ENCODE measurements at places on chromosomes 3 and 15. TPM values are rescaled to one million over a fixed set of nuclear protein-coding genes. Genes with fewer than 3 reads are reported as not detected.

Gene ATP13A5
- total RNA-seq = not detected

Gene AHSG
- total RNA-seq = 237 TPM

Gene CYP19A1
- total RNA-seq = 0.77 TPM

Gene RBP2
- 28.0 TPM for total RNA-seq

Gene DNAJB8
- not detected for total RNA-seq

DNA sequence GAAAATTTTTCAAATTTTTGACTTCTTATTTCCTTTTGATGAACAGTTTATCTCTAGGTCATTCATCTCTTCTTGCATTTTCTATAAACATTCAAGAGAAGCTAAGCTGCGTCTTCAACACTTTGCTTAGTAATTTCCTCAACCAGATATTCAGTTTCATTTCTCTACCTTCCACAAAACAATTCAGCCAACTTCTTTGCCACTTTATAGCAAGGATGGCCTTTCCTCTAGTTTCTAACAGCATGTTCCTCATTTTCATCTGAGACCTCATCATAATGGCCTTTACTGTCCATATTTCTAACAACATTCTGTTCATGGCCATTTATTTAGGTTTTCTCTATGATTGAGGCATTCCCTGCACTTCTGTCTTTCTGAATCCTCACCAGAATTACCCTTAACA lies 90.0 kb downstream of the ARIH1 start:
- H3K4me1 ChIP-seq = no peaks in the 10 kb centered on the region
- H3K36me3 ChIP-seq = no peaks in the 10 kb centered on the region
- no peak overlapping the region for H3K27ac ChIP-seq
- no peak for DNase-seq
- no peak overlapping the region for H3K4me3 ChIP-seq
- H3K27me3 ChIP-seq = no peaks in the 10 kb centered on the region

GRCh38 chr3:24195504-24196230 lies 250.6 kb downstream of the NR1D2 start:
- no peak for DNase-seq
- H3K4me3 ChIP-seq = no peak overlapping the region

- no peak for DNase-seq
- no peak overlapping the region for H3K27ac ChIP-seq
- H3K27me3 ChIP-seq = no peaks in the 10 kb centered on the region
- H3K4me3 ChIP-seq = no peak overlapping the region
- H3K36me3 ChIP-seq = no peaks in the 10 kb centered on the region
Observed at GRCh38 chr15:45618813-45619212, 16.0 kb upstream of the SQOR start.

DNA sequence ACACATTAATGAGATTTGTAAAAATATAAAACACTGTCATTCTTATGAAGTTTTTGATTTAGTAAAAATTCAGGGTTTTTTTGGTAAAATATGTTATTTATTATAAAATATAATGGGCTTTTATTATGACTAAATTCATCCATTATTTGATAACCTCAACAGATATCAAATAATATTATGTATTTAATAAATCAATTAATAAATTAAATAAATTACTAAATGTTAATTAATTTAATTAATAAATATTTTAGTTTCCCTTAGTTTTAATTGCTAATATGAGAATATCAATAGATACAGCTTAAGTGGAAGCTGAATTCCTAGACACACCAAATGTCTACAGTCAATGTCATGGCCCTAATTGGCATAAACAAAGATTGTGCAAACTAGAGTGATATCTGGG lies 82.3 kb upstream of the DGKG start:
- no peak overlapping the region for H3K27ac ChIP-seq
- H3K4me3 ChIP-seq = no peak overlapping the region
- no peaks in the 10 kb centered on the region for H3K27me3 ChIP-seq
- no peaks in the 10 kb centered on the region for H3K36me3 ChIP-seq

DNA sequence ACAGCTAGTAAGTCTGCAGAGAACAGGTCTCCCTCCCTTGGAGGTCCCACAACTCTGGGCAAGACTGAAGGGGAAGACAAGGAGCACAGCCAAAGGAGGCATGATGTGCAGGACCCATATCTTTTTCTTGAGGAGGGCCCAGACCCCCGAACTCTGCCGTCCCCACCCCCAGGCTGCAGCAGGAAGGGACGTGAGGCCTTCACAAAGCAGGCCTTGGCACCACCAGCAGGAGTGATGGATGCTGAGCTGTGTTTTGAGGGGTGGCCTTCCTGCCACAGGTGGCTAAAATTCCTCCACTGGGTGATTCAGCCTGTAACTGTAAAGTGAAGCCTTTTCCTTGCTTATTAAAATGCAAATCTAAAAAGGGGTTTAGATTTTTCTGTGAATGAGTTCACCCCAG lies 8.6 kb downstream of the PLA2G4D start:
- DNase-seq = no peak
- H3K4me3 ChIP-seq = no peak overlapping the region
- no peak overlapping the region for H3K27ac ChIP-seq
- H3K36me3 ChIP-seq = no peaks in the 10 kb centered on the region

GRCh38 chr15:71627604-71628003 lies 182.8 kb upstream of the NR2E3 start:
- no peak overlapping the region for H3K4me3 ChIP-seq
- no peak overlapping the region for H3K27ac ChIP-seq
- H3K27me3 ChIP-seq = no peaks in the 10 kb centered on the region

DNA sequence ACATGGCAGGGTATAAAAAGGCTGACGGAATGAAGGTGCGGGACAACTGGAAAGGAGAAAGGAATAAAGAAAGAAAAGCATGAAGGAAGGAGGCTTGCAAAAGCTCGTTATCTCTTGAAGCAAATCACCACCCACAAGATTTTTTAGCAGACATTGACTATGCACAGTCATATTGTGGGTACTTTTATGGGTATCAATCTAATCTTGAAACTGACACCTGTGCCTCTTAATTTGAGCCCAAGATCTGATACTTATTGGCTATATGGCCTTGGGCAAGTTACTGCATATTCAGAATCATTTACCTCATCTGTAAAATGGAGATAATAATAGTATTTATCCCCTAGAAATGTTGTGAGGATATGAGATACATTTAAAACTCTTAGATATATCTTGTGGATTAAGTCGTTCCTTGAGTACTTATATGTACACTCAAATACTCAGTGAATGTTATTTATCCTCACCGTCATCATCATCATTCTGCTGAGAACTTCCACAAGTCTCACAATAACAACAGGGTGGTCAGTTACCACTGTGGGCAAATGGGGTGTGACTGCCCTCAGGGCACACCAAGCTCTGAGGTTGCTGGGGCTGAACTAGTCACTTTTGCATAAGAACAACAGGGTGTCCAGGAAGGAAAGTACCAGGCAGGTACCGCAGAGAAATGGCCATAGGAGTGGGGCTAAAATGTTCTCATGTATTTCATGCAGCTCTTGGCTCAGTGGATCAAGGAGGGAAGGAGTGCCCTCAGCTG lies 266.1 kb downstream of the SLC9A9 start:
- no peak overlapping the region for H3K4me3 ChIP-seq
- DNase-seq = no peak
- no peak overlapping the region for H3K27ac ChIP-seq
- no peaks in the 10 kb centered on the region for H3K27me3 ChIP-seq
- H3K4me1 ChIP-seq = no peaks in the 10 kb centered on the region
- H3K36me3 ChIP-seq = no peaks in the 10 kb centered on the region

DNA sequence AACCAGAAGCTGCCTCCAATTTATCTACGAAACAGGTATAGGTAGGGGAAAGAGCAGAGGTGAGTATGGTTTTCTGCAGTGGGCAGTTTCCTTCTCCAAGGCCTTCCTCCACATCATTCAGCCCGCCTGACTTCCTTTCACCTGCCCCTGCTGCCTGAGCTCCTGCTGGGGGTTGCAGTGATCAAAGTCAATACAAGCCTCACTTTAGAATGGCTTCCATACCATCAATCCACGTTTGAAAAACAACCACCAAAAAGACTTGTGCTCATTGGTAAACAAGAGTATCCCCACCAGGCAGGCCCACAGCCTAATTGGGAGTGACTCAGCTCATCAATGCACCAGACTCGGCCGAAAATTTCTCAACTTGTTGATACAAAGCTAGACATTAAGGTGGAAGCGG lies 159.9 kb downstream of the MAGI1 start:
- H3K36me3 ChIP-seq = no peaks in the 10 kb centered on the region
- H3K4me3 ChIP-seq = no peak overlapping the region
- peaks cover 7% of the 10 kb centered on the region for H3K4me1 ChIP-seq

DNA sequence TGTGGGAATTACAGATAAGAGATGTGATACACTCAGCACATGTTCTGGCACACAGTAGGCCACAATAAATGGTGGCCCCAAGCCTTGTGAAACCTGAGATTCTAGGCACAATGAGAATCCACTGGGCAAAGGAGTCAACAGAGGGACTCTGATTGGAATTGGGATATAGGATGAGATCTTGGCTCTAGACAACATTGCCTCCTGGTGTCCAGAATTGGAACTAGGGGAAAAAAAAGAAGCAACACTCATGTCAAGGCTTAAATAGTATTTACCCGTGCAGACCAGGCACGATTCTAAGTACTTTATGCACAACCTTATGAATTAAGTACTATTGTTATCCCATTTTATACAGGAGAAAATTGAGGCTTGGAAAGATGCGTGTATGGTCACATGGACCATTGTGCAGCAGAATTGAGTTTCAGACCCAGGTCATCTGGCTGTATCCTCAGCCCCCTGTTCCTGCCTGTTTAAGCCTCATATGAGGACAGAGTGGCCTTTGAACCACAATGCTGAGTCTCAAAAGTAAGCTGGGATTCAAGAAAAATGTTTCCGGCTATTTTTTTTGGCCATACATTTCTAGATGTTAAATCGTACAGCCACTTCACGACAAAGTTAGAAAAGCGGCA lies 124.8 kb downstream of the SV2B start:
- no peak for DNase-seq
- H3K4me3 ChIP-seq = no peak overlapping the region
- H3K27ac ChIP-seq = no peak overlapping the region
- H3K27me3 ChIP-seq = no peaks in the 10 kb centered on the region
- H3K36me3 ChIP-seq = no peaks in the 10 kb centered on the region

- no peaks in the 10 kb centered on the region for H3K4me1 ChIP-seq
- no peak for DNase-seq
- H3K27me3 ChIP-seq = no peaks in the 10 kb centered on the region
- no peak overlapping the region for H3K27ac ChIP-seq
- H3K4me3 ChIP-seq = no peak overlapping the region
Observed at GRCh38 chr15:38828031-38828532, 263.5 kb upstream of the RASGRP1 start.

DNA sequence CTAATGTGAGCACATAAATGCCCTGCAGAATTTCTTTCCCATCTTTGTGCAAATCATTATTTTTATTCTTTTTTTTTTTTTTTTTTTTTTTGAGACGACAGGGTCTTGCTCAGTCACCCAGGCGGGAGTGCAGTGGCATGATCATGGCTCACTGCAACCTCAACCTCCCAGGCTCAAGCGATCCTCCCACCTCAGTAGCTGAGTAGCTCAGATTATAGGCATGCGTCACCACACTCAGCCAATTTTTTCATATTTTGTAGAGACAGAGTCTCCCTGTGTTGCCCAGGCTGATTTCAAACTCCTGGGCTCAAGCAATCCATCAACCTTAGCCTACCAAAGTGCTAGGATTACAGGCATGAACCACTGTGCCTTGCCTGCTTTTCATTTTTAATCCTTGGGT lies 22.9 kb downstream of the DAG1 start:
- no peaks in the 10 kb centered on the region for H3K36me3 ChIP-seq
- no peaks in the 10 kb centered on the region for H3K27me3 ChIP-seq
- H3K4me1 ChIP-seq = peaks cover 5% of the 10 kb centered on the region
- no peak for DNase-seq
- H3K4me3 ChIP-seq = no peak overlapping the region
- H3K27ac ChIP-seq = no peak overlapping the region

DNA sequence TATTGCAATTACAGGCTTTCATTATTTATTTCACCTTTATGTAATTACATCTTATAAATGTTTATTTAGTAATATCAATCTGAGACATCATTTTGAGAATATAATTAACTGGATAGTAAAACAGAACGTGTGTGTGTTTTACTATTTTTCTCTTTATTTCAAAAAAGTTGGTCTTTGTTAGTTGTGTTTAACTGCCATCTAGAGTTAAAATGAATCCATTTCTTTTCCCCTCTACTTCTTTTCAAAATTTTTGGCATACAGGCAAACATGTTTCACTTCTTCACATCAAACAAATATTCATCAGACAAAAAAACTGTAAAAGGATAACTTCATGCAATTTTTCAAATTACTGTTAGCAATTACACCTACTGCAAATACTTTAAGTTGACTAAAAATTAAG lies 61.1 kb downstream of the FEZF2 start:
- H3K4me3 ChIP-seq = no peak overlapping the region
- DNase-seq = no peak

DNA sequence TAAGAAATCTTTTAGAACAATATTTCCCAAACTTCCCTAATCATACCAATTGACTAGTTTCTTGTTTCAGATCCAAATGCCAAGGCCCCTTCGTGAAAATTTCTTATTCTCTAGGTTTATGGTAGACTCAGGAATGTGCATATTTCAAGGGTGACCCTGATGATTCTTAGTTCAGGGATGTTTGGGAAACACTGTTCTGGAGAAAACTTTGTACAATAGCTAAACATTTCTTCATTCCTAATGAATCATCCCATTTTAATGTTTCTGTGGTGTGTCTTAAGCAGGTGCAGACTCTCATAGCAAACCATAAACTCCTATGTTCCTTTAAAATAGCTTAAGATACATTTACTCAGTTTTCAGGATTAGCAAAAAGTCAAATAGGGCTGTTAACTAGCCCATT lies 314.5 kb downstream of the TIGIT start:
- H3K27me3 ChIP-seq = no peaks in the 10 kb centered on the region
- no peak overlapping the region for H3K27ac ChIP-seq
- peaks cover 23% of the 10 kb centered on the region for H3K4me1 ChIP-seq
- DNase-seq = no peak
- no peak overlapping the region for H3K4me3 ChIP-seq
- no peaks in the 10 kb centered on the region for H3K36me3 ChIP-seq

GRCh38 chr3:139934613-139935015 lies 371 bp upstream of the CLSTN2 start:
- no peaks in the 10 kb centered on the region for H3K4me1 ChIP-seq

DNA sequence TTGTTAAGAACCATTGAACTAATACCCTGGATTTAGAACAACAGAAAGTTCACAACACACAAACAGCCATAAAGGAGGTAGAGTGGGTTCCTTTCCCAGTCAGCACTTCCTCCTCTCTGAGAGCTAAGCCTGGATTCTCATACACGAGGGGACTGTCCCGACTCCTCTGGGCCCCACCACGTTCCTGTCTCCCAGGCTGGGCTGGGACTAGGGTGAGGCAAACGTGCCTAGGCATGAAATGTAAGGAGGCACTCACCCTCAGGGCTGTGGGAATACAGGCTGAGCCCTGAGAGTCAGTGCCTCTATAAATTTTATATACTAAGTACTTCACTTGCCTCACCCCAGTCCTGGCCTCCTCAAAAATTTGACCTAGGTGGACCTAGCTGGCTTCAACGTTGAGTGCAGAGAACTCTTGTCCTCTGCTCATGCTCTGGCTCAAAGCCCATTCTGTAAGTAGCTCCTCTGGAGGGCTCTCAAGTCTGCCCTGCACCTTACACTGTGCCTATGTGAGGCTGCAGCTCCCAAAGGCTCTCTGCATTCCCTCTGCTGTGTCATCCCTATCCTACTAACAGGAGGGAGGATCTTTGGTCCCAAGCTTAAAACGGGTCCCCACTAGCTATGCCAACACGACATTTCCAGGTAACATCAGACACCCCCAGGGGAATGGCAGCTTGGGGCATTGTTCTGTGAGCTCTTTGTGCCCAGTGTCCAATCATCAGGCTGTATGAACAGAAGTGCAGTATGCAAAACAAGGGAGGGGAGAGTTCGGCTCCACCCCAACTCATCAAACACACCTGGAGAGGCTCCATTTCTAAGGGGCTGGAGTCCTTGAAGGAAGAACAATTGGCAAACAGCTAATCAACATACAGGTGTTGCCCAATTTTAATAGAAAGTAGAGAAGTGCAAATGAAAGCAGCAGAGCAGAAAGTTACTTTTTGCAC lies 233.2 kb downstream of the RPLP1 start:
- no peak overlapping the region for H3K27ac ChIP-seq
- H3K27me3 ChIP-seq = no peaks in the 10 kb centered on the region
- no peaks in the 10 kb centered on the region for H3K36me3 ChIP-seq
- H3K4me1 ChIP-seq = no peaks in the 10 kb centered on the region
- no peak for DNase-seq
